Activated CD4-positive, alpha-beta T cell treated with anti-CD3 and anti-CD28 coated beads for 48 hours (primary cell): ENCODE measurements at places on chromosomes 6 and 20.
A peak's percentile ranks its signal among the peaks of the same experiment; 100 is the strongest.

DNA sequence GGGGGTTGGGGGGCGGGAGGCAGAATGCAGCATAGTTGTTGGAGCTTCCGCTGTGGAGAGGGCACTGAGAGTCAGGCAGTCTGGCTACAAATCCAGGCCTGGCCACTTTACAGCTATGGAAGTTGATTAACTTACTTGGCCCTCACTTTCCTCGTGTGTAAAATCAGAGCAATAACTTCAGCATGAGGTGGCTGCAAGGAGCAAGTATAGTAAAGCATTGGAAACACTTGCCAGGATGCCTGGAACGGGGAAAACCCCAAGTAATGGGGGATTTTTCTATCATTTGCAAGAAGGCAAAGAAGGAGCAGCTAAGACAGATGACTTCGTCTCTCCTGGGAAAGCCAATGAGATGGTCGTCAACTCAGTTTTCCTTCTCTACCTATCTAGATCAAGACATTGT lies 35.8 kb downstream of the AGPAT4 start:
- no peak for DNase-seq

DNA sequence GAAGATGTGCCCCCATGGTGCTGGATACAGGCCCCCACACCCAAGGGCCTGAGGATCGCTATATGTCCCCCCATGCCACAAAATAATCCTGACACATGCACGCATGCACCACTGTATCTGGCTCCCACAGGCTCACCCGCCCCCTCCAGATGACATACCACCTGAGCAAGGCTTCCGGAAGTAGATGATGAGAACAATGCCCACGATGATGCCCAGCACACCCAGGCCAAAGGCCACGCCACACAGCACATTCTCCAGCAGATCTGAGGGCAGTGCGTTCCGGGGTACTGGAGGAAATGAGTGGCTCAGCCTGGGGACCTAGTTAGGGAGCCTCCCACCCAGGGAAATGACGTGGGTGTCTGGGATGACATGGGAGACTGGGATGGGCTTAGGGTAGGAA lies 3.8 kb downstream of the HLA-DMA start:
- no peak for DNase-seq

GRCh38 chr20:63497946-63498935 lies 642 bp downstream of the EEF1A2 start:
- no peak for DNase-seq

DNA sequence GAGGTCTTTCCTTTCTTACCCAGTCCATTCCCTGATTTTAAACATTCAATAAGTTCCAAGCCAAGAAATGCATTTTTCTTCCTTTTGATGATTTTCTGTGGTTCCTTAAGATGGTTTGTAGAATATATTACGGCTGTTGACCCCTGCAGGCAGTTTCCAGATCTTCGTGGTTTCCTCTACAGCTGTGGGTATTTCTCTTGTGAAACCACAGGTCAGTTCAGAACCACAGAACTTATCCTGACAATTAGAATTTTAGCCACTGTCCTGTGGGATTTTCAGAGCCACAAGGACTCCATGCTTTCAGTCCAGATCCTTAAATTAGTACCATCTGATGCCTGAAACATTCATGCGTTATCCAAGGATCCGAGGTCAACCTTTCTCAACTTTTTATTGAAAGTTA lies 29.7 kb upstream of the EXOC2 start:
- DNase-seq, result no peak

DNA sequence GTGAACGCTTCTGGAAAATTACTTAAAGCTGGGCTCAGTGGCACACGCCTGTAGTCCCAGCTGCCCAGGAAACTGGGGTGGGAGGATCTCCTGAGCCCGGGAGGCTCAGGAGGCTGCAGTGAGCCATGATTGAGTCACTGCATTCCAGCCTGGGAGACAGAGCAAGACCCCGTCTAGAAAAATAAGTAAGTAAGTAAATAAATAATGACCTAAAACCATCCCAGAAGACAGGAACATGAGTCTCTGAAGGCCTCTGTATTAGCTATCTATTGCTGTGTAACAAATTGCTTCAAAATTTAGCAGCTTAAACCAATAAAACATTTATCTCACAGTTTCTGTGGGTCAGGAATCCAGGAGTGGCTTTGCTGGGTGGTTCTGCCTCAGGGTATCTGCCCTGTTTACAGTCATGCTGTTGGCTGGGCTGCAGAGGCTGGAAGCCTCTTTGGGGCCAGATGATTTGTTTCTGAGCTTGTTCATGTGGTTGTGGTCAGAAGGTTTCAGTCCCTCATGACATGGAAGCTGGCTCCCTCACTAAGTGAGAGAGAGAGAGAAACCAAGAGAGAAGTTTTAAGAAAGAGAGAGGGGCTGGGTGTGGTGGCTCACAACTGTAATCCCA lies 48.4 kb upstream of the NCOA3 start:
- peak; percentile 74 for DNase-seq

GRCh38 chr6:5280920-5281319 lies 19.6 kb downstream of the FARS2 start:
- DNase-seq, result no peak

DNA sequence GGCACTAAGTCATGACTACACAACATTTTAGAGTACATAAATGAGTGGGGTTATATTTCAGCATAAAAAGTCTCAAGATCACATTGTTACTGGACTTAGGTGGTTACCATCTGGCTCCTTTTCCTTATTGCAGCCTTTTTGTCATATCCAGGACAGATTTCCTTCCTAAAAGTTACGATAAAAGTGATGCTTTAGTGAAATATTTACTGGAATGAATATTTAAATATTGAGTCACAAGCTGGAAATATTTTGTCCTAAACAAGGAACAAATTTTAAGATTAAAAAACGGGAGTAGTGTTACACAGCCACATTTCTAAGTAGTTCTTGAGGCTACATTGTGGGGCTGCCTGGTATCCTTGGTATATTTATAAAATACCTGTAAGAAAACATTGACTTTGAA lies 52.2 kb downstream of the CDC40 start:
- DNase-seq, result no peak

- no peak for DNase-seq
Observed at GRCh38 chr6:127277878-127278843, 11.5 kb downstream of the RNF146 start.

DNA sequence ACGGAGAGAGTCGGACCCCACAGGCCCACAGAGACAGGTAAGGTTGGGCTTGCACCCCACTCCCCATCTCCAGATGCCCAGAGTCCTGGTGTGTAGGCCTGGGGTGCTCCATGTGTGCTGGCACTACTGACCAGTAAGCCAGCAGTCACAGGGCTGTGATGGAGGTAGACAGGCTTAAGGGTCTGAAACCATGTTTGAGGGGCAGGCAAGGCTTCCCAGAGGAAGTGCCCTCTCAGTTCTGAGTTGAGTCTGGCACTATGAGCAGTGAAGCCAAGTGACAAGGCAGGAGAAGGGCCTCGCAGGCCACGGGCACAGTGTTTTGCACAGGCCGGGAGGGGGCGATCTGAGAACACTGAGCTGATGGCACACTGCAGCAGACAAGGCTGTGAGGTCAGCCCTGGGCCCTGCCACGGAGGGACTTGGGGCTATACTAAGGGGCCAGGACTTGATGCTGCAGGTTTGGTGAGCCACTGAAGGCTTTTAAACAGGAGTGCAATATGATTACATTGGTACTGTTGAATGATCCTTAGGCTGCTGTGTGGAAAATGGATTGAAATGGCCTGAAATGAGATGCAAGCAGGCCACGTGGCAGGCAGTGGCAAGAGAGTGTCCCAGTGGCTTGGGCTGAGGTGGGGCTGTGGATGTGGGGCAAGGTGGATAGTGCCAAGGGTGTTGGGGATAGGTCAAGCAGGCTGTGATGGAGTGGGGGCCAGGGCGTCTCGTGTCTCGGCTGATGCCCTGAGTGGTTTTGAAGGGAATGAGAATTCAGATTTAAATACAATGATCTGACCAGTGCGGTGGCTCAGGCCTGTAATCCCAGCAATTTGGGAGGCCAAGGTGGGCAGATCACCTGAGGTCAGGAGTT lies 20.3 kb downstream of the TTBK1 start:
- peak; percentile 86 for DNase-seq

DNA sequence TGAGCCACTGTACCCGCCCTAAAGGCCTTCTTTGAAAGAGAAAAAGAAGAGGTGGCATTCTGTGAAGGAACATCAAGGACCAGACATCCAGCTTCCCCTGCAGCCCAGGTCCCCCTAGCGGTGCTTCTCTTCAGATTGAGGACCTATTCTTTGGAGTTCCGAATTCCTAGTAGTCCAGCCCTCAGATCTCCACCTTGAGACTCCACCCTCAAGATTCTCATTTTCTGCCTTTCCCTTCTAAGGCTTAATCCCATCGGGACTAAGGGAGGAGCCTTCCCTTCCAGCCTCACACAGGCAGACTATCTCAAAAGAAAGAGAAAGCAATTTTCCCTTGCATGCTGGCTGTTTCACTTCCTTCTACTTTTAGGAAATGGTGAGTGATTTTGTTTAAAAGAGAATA lies 32.5 kb downstream of the MUC22 start:
- peak; percentile 47 for DNase-seq

GRCh38 chr6:93787841-93788240 lies 368.5 kb upstream of the EPHA7 start:
- no peak for DNase-seq

DNA sequence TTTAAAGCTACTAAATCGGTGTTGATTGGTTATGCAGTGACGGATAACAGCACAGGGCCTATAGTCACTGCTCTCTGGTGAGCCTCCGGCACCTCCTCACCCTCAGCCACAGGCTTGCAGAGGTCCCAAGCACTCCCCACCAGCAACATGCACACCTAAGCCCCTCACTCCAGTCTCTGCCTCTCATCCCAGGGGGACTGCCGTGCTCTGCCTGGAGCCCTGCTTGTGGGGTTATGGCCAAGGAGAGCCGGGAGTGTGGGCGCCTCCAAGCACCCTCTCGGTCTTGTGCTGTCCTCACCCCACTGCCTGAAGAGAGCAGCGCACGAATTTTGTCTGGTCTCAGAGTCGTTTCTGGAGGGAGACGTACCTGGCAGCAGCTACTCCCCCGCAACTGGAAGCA lies 6.8 kb upstream of the EEF1A2 start:
- DNase-seq, result no peak

GRCh38 chr6:72182337-72183246 lies 296.2 kb downstream of the RIMS1 start:
- DNase-seq, result peak; percentile 3

DNA sequence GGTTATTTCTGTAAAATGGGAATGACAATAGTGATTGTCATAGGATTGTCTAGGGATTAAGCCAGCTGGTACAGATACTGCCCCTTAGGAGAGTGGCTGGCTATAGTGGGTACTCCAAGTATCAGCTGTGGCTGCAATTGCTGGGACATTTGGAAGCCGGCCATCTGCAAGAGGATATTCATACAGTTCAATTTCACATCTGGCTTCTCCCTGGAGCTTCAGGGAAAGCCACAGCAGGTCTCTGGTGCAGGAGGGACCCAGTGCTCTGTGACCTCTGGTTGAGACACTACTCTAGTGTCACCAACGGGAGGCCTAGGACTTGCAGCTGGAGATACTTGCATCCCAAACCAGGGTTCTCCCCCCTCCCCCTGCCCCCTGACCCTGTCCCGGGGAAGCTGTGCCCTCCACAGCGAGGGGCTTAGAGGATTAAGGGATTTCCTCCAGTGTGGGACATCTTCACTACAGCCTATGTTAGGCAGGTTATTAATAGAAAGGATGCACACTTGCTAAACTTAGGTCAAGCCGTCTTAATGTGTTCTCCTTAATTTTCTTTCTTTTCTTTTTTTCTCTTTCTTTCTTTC lies 2.7 kb downstream of the SLC2A10 start:
- no peak for DNase-seq

DNA sequence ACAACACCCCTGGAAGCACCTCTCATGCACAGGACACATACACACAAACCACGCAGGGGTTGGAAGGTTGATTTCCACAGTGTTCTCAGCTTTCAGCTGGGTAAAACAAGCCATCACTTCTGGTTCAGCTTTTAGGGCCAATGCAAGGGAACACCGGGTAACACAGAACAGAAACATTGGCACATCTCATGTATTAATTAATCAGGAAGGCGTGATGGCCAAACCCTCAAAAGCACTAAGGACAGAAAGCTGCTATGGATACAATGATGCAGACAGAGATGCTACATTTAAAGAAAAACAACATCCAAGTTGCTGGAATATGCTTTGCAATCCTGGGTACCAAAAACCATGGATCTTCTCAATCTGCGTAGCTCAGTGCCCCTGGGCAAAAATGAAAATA lies 104.3 kb upstream of the BEND6 start:
- no peak for DNase-seq
